ENCODE measurements at places on chromosomes 16 and 17.
A peak's percentile ranks its signal among the peaks of the same experiment; 100 is the strongest.

GRCh38 chr16:9578459-9578858 is 487.0 kb downstream of the HAPSTR1 start:
- no peak for DNase-seq

- no peak for DNase-seq
Observed at GRCh38 chr17:72812823-72813222, 279.7 kb downstream of the SLC39A11 start.

DNA sequence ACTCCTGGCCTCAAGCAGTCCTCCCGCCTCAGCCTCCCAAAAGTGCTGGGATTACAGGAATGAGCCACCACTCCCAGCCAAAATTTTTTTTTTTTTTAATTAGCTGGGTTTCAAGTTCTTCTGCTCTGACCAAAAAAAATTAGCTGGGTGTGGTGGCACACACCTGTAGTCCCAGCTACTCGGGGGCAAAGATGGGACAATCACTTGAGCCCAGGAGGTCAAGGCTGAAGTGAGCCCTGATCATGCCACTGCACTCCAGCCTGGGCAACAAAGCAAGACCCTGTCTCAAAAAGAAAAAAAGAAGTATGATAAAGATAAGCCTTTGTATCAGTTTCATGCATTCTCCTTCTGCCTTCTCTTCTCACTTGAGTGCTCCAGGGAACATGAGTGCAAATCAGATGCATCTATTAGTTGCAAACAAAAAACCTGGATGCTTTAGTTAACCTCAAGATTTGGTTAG is 1.9 kb downstream of the NQO1 start:
- no peak for DNase-seq

DNA sequence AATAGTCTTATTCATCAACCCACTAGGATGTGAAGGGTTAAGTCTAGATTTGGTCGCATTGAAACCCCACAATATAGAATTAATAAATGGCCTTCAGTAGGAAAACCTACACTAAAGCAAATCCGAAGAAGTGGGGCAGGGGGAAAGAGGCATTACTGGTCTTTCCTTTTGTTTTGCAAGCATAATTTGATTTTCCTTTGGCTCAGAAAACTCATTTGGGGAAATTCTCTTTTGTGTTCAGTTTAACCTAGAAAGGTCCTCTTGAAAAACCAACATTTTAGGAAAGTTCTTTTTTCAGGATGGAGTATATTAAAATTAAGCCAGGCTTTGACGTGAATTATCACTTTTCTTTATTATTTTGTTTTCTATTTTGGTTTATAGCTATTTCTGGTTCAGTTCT is 31.7 kb downstream of the ERCC4 start:
- DNase-seq = no peak

- no peak for DNase-seq
Observed at GRCh38 chr17:80187515-80187941, 17.7 kb downstream of the CARD14 start.

DNA sequence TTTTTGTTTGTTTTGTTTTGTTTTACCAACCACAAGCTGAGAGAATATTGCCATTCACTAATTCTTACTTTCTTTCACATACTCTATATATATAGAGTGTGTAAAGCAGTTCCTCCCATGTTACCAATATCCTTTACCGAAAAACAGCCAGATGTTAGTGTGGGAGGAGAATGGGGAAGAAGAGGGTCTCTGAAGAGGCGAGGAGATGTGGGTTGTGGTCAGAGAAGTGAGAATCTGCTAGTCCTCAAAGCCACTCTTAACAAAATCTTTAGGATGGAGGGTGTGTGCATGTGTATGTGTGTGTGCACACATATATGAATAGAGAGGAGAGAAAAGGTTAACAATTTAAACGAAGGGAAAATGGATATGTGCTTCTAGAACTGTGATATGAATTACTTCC is 80.6 kb downstream of the TUBD1 start:
- no peak for DNase-seq

GRCh38 chr16:46908540-46909372 is 24.6 kb downstream of the GPT2 start:
- peak; percentile 25 for DNase-seq

DNA sequence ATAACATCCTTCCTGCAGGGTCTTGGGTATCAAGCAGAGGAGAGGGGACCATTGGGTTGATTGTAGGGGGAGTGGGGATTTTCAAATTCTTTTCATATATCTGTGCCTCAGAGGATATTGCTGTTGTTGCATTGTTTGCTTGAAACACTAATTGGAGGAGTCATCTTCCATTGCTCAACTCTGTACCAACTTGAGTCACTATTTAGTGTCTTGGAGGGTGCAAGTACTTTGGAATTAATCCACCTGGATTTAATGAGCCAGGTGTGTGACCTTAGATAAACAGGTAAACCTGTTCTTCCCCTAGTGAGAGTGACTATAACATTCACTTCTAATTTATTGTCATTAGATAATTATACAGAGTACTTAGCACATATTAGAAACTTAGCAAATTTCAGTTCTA is 151.3 kb upstream of the CNTNAP4 start:
- DNase-seq = no peak

GRCh38 chr17:3678095-3678820 is 9.6 kb downstream of the EMC6 start:
- DNase-seq = no peak

DNA sequence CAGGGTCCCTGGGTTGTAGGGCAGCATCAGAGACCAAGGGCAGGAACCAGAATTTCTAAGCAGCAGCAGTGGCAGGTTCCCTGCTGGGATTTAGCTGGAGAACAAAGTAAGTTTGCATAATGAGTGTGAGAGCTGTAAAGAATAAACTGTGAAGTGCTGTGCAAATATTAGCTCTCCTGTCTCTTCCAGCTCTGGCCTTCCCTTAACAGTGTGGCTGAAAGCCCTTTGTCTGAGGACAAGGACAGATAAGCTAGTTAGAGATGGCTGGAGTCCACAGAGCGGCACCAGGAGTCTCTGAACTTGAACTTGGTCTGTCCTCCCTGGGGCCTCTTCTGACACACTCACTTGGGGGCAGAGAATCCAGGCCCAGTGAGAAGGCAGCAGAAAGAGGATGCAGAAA is 98.2 kb upstream of the WSCD1 start:
- DNase-seq = peak; percentile 17

- DNase-seq = no peak
Observed at GRCh38 chr17:17792037-17792550, 44.7 kb downstream of the SREBF1 start.

- no peak for DNase-seq
Observed at GRCh38 chr16:11674818-11675560, 6.7 kb downstream of the SNN start.

GRCh38 chr17:72173499-72174116 is 52.8 kb downstream of the SOX9 start:
- peak; percentile 92 for DNase-seq

DNA sequence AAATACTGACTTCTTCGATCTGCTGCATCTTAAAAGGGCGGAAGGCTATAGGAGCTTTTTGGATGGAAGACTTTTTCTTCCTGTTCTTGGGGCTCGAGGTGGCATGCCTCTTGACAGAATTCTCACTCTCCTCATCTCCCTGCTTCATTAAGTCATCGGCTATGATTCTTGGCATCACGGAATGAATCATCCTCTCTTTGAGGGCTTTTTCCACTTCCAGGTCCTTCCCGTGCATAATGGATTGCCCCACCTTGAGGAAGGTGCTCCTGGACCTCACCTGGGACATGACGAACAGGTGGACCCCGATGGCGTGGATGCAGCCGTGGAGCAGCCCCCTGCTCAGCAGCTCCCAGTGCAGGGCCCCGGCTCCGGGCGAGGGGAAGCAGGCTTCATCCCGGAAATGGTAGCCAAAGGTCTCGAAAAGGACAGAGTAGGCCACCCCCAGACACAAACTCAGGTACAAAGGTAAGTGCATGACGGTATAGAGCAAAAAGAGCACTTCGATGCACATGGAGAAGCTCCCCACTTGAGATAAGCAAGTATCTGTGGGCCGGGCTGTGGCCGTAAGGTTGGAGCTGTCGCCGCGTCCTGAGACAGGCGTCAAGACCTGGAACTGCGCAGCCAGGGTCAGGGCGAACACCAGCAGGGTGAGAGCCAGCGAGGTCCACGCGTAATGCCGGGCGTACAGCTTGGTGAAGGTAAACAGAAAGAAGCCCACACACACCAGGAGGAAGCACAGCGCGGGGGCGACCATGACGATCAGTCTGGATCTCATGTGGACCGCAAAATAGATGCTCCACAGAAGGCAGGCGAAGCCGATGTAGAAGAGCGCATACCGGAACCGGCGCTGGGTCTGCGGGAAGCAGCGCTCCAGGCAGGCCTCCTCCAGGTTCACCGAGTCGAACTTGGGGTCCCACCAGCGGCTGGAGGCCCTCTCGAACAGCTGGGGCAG is 1.7 kb downstream of the ADCY9 start:
- DNase-seq = peak; percentile 21
